ENCODE measurements at places on chromosomes 4 and X.

- H3K4me3 ChIP-seq, result no peak overlapping the region
- no peaks in the 10 kb centered on the region for H3K27me3 ChIP-seq
- no peak for DNase-seq
- H3K27ac ChIP-seq, result peak overlapping the region; percentile 60
Observed at GRCh38 chrX:106894392-106894909, 8.7 kb downstream of the RIPPLY1 start.

GRCh38 chr4:168188754-168189153 lies 96.4 kb downstream of the ANXA10 start:
- H3K36me3 ChIP-seq, result no peaks in the 10 kb centered on the region
- no peak overlapping the region for H3K27ac ChIP-seq
- no peaks in the 10 kb centered on the region for H3K27me3 ChIP-seq
- no peak for DNase-seq

GRCh38 chr4:31059753-31060522 lies 339.8 kb downstream of the PCDH7 start:
- H3K27ac ChIP-seq, result no peak overlapping the region
- no peak overlapping the region for H3K4me3 ChIP-seq
- no peaks in the 10 kb centered on the region for H3K4me1 ChIP-seq
- no peak for DNase-seq
- no peaks in the 10 kb centered on the region for H3K36me3 ChIP-seq

- no peaks in the 10 kb centered on the region for H3K36me3 ChIP-seq
- peak; percentile 70 for DNase-seq
- no peak overlapping the region for H3K4me3 ChIP-seq
Observed at GRCh38 chrX:19889582-19890342, 2.4 kb upstream of the SH3KBP1 start.

- H3K36me3 ChIP-seq, result no peaks in the 10 kb centered on the region
- H3K4me1 ChIP-seq, result no peaks in the 10 kb centered on the region
- no peak for DNase-seq
- no peaks in the 10 kb centered on the region for H3K27me3 ChIP-seq
Observed at GRCh38 chr4:155040031-155040430, 168.4 kb upstream of the NPY2R start.

GRCh38 chrX:10512741-10513140 lies 107.6 kb downstream of the MID1 start:
- no peaks in the 10 kb centered on the region for H3K27me3 ChIP-seq
- H3K4me1 ChIP-seq, result peaks cover 10% of the 10 kb centered on the region
- no peak for DNase-seq
- H3K4me3 ChIP-seq, result no peak overlapping the region
- H3K27ac ChIP-seq, result peak overlapping the region; percentile 26
